Activated naive CD4-positive, alpha-beta T cell treated with anti-CD3 and anti-CD28 coated beads, Interleukin-2, amount 50 U/mL, for 16 hours (primary cell): ENCODE measurements at places on chromosomes 2 and 18.

- no peak for DNase-seq
Measured at GRCh38 chr2:117056376-117056748, 758.1 kb upstream of the DDX18 start.

- no peak for DNase-seq
Measured at GRCh38 chr2:65165558-65165957, 35.7 kb upstream of the RAB1A start.

- DNase-seq: no peak
Measured at GRCh38 chr18:39841482-39842365, 2113.3 kb upstream of the PIK3C3 start.

DNA sequence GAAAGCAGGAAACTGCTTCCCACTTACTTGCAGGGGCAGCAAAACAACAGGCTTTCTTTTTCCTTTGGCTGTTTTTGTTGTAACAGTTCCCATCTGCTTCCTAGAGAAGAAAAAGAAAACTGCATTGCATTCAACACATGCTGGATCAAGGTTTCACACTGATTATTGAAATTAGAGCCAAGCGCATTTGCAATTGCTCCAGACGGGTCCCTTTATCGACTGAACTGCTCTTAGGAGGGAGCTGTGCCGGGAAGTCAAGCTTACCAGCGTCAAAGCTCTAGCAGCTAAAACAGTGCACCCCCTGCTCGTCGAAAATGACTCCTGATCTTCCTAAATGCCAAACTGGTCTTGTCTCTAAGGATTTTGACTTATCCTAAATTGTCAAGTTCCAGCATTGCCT, 164.0 kb upstream of the SESTD1 start:
- DNase-seq: no peak

- DNase-seq: no peak
Measured at GRCh38 chr2:681312-681711, 4.1 kb upstream of the TMEM18 start.
